ENCODE measurements at places on chromosomes 4 and X. TPM values are rescaled to one million over a fixed set of nuclear protein-coding genes. Genes with fewer than 3 reads are reported as not detected.

SMIM43 gene
- not detected for total RNA-seq

MID1IP1 gene
- total RNA-seq: 60.9 TPM

TRMT44 gene
- 21.1 TPM for total RNA-seq

PCDH7 gene
- total RNA-seq: not detected

ATOH1 gene
- total RNA-seq: not detected

ARX gene
- total RNA-seq: not detected

SSX4 gene
- not detected for total RNA-seq

CCDC149 gene
- total RNA-seq: not detected

TMPRSS11B gene
- not detected for total RNA-seq

JADE3 gene
- total RNA-seq: 0.58 TPM

ING2 gene
- 14.9 TPM for total RNA-seq

SLITRK2 gene
- total RNA-seq: not detected

G6PD gene
- total RNA-seq: 59.0 TPM

GCNA gene
- 5.8 TPM for total RNA-seq

BMPR1B gene
- not detected for total RNA-seq

LRP2BP gene
- total RNA-seq: 0.63 TPM

IL1RAPL1 gene
- total RNA-seq: not detected

MAGEE1 gene
- 4.2 TPM for total RNA-seq

RAB33B gene
- 8.0 TPM for total RNA-seq

MAGEA12 gene
- not detected for total RNA-seq

SSX2B gene
- not detected for total RNA-seq

COL4A5 gene
- total RNA-seq: not detected

UGT2B10 gene
- not detected for total RNA-seq

ZNF630 gene
- total RNA-seq: 1.3 TPM

CT45A10 gene
- not detected for total RNA-seq

SPANXN4 gene
- total RNA-seq: not detected

TFDP3 gene
- total RNA-seq: not detected

HSFX2 gene
- total RNA-seq: 0.33 TPM
